Purkinje cell (primary cell): ENCODE measurements at places on chromosomes 7 and 10. TPM values are rescaled to one million over a fixed set of nuclear protein-coding genes. Genes with fewer than 3 reads are reported as not detected.

MYPN gene
- 0.73 and 1.8 TPM in 2 replicates for polyA plus RNA-seq

CNNM2 gene
- 5.9 and 6.3 TPM in 2 replicates for polyA plus RNA-seq

ADCY1 gene
- polyA plus RNA-seq, result 16.0 and 17.6 TPM in 2 replicates

HTR5A gene
- 60.9 and 79.7 TPM in 2 replicates for polyA plus RNA-seq

MLXIPL gene
- polyA plus RNA-seq, result 1.4 TPM in 1 of 2 replicates, not detected in the other

RNF32 gene
- 1.6 and 2.7 TPM in 2 replicates for polyA plus RNA-seq

HABP2 gene
- polyA plus RNA-seq, result not detected in 2 replicates

NPSR1 gene
- not detected in 2 replicates for polyA plus RNA-seq

PDK4 gene
- 1.4 and 3.8 TPM in 2 replicates for polyA plus RNA-seq

RSU1 gene
- polyA plus RNA-seq, result 16.3 and 38.6 TPM in 2 replicates
